ENCODE measurements at places on chromosomes 12 and 14.

GRCh38 chr12:29171421-29172258 is 22.6 kb downstream of the FAR2 start:
- DNase-seq = no peak

DNA sequence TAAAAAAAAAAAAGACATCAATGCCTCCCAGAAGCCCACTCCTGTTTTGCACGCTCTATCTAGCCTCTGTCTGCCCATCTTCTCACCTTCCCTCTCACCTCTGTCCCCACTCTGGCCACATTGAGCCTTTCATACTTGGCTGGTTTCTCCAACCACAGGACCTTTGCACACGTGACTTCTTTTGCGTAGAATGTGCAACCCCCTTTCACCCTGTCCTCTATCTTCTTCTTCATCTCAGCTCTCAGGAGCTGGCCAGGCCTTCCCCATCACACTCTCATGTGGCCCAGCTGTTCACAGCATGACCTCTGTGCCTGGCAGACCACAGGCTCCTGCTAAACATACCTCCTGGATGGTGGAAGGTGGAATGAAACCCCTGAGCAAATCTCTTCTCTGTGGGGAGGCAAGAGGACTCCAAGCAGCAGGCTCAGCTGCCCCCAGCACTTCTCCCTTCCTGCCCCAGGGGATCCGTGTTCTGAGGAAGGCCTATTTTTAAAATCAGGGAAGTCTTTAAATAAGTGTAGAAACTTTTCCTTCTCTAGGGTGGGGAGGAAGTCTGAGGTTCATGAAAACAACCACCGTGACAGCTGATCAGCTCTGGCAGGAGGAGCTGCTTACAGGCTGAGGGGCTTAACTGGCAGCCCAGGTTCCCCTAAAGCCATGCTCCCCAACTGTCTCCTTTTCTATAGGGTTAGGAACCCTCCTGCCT is 11.6 kb downstream of the HVCN1 start:
- no peak for DNase-seq

DNA sequence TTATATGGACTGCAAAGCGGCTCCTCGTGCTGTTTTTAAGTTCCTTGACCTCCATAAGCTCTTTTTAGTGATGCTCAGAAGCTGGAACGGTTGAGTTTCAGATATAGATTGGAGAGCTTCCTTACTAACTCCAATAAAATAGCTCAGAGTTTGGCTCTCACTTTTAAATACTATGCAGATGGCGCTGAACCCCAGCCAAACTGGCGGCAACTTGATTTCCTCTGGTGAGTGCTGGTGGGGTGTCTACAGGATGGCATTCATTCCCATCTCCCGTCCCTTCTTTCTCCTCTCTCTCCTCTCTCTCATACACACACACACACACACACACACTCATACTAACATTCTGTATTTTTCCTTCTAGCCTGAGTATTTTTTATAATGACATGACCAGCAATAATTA is 346.3 kb downstream of the ETNK1 start:
- no peak for DNase-seq

GRCh38 chr12:93042283-93042682 is 113.2 kb upstream of the EEA1 start:
- no peak for DNase-seq

Measured in HS-27A (cell line).